ENCODE measurements at places on chromosomes 1 and 21.

DNA sequence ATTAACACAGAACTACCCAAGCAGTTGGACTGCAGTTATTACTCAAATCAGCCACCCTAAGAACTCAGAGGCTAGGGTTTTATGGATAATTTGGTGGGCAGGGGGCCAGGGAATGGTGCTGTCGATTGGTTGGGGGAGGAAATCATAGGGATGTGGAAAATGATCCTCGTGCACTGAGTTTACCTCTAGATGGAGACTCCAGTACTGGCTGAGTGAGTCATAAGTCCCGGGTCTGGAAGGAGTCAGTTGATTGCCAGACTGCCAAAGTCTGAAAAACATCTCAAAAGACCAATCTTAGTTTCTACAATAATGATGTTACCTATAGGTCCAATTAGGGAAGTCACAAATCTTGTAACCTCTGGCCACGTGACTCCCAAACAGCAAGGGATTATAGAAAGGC lies 257.5 kb upstream of the PRMT6 start:
- DNase-seq = no peak

GRCh38 chr1:58095183-58095582 lies 451.3 kb downstream of the OMA1 start:
- DNase-seq = no peak

DNA sequence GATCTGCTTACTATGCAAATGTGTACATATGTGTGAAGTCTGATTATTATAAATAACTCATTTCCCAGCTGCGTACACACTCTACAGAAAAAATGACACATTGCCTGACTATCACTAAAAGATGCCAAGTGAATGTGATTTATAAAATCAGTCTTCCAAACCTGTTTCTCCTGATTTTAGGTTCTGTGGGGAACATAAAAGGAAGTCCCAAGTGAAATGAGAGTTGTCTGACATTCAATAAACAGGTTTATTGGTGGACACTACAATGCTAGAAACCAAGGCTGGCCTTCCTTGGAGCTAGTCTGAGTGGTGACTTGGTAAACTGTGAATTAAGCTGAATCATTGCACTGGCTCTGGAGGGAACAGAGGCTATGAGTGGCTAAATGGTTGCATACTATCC lies 287.9 kb upstream of the ESRRG start:
- no peak for DNase-seq

GRCh38 chr1:204348722-204349121 lies 11.0 kb downstream of the PLEKHA6 start:
- DNase-seq = peak; percentile 67

GRCh38 chr21:38171723-38172344 lies 85.0 kb upstream of the KCNJ15 start:
- peak; percentile 52 for DNase-seq

GRCh38 chr1:26932531-26932930 lies 11.0 kb downstream of the NUDC start:
- DNase-seq = no peak

DNA sequence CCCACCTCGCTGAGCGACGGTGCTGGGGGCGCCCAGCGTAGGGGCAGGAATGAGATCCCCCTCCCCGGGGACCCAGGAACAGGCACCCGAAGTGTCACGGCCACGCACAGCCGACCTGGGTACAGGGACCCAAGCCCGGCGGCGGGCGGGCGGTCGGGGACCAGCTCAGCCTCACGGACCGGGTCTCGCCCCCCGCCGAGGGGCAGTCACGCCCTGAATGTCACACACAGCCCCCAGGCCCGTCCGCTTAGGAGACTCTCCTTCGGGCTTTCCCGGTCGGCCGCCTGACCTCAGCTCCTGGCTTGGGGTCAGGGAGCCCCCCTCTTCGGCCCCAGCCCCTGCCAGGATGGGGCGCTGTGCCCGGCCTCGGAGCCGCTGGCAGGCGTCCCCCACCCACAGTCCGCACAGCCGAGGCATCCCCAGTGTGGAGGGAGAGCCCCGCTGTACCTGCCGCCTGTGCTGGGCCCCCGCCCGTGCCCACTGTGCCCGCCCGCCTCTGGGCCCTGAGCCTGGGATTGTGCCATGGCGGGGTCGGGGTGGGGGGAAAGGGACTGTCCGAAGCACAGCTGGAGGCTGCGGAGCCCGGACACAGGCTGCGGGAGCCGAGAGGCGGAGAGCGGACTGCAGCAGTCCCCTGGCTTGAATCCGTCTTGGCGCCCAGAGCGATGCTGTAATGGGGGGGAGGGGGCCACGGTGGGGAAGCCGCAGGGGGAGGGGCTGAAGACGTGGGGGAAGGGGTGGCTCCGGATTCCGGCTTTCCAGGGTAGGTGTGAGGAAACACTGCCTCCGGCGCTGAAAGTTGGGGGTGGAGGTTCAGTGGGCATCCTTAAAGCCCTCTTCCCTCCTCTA lies 627 bp upstream of the DLGAP3 start:
- no peak for DNase-seq

GRCh38 chr1:55204997-55205396 lies 10.2 kb downstream of the USP24 start:
- no peak for DNase-seq

- DNase-seq = no peak
Observed at GRCh38 chr1:198763298-198763714, 124.5 kb downstream of the PTPRC start.

DNA sequence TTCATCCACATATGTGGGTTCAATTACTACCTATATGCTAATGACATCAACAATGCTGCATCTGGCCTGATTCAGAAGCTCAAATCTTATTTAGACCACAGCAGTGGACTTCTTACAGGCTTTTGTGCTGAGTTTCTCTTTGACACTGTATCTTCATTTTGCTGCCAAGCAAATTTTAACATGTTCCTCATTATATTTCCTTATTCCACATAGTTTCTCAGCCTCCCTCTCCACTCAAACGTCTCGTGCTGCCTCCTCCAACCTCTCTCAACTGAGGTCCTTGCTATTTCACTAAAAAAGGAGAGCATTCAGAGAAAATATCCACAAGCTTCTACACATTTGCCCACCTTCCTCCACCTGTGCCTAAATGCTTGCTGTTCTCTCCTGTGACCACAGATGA lies 6.5 kb downstream of the TDRKH start:
- no peak for DNase-seq

DNA sequence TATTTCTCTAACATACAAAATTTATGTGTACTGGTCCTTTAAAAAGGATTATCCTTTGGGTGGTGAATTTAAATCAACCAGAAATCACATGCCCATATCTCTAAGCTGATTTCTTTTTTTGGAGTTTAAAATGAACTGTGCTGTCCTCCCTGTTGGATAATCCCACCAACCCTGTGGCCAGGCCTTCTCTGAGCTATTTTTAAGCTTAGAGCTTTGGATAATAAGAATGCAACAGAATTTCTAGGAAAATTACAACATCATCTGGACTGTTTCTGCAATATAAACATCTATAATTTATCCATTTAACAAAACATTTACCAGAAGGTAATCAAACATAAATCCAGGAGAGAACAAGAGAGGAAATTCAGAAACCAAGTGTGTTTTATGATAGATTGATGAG lies 88.3 kb downstream of the LRRC40 start:
- DNase-seq = no peak

GRCh38 chr1:247962911-247963588 lies 2.0 kb upstream of the OR2AK2 start:
- no peak for DNase-seq

GRCh38 chr21:31173881-31174555 lies 135.7 kb upstream of the KRTAP19-8 start:
- peak; percentile 8 for DNase-seq

Measured in GM03348 (cell line).